Hypothalamus (tissue), 51 donors: ENCODE measurements at places on chromosomes 5 and 9.

DNA sequence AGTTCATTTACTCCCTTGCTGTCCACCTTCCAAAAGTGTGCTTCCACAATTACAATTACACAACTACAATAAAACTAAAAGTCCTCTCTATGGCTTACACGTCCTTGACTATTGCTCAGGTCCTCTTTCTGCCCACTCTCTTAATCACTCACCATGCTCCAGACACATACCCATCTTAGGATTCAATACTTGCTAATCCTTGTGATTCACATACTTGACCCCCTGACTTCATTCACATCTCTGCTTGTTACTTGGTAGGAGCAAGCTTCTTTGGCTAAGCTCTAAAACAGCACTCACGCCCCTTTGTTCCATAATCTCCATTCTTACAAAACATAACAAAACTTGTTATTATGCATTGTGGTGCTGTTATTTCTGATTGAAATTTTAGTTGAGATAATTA, 215.8 kb downstream of the EDIL3 start:
- DNase-seq = no peak

DNA sequence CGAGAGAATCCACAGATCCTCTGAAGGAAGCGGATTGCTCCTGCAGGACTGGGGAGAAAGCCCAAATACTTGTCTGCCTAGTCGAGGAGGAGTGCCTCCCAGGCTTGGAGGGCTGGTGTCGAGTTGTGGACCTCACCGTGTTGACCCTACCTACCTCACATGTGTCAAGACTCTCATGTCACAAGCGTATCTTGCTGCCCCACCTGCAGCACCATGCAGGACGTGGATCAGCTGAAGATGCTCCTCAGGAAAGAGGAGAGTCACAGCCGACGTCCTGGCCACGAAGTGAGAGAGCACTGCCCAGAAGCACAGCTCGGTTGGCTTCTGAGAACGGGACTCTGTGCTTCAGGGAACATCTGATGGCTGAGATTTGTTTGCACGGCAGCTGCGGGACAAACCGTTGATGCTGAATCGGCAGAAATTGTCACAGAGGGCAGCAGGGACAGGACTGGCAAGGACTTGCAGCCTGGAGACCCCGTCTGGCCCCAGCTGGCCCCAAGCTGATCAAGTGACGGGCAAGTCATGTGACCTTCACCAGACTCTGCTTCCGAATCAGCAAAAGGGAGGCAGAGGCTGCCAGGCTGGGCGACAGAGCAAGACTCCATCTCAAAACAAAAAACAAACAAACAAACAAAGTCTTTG, 119.1 kb upstream of the ITGA1 start:
- peak; percentile 3 for DNase-seq

DNA sequence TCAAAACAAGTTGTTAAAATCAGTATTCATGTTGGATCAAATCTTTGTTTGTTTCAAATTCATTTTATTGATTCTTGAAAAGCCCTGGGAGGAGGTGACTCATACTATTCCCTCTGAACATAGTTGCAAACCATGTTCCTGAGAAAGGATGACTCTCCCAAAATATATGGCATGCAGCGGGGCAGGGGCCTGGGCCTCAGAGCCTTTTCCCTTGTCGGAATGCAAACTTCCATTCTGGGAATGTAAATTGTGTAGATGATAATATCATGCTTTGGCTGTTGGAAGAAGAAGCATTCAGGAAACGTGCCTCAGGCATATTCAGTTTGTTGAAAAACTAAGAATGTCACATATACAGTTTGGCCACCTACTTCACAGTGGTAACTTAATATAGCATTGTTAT, 242.0 kb downstream of the AUH start:
- DNase-seq = no peak

GRCh38 chr5:154647114-154647760, 107.9 kb upstream of the LARP1 start:
- DNase-seq = peak; percentile 24

DNA sequence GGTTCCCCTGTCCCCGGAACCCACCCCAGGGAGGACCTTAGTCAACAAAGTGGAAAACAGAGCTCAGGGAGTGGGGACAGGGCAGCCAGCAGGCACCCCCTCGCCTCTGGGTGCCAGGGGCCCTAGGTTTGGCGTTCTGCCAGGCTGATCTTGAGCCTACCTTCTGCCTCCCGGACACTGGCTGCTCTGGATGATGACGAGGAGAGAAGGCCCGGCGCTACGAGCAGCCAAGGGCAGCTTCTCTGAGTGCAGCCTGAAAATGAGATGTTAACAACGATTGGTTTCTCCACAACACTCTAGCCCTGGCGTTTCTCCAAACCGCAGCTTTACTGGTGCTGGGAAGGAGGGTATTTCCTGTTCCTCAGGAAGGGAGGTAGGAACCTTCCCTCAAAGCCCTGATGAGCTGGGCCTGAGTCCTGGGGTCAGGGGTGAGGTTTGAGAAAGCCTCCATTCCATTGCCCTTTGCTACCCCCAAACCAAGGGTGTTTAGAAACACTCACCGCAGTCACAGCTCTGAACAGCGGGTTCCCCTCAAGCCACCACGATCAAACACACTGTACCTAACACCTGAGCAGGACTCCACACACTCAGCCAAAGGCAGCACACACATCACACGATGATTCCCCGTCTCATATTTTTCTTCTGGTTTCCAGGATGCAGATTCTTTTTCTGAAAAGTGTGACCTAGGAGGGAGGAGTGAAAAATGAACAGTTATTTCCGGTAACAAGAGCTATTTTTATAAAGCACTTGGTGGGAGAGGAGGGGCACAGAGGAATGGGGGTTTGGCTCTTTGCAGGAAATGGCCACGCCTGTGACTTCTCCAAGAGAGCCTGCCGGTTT, at the start of gene STING1:
STING1 (minus strand) TSS at position 709 of the 840 bp plus-strand sequence. CDS start 1,054 bp downstream, outside the sequence.
- no peak for DNase-seq
